Stimulated activated CD8-positive, alpha-beta memory T cell treated with anti-CD3 and anti-CD28 coated beads, Interleukin-7, amount 100 ng/mL, for 48 hours (primary cell): ENCODE measurements at places on chromosomes 11 and 22.

- no peak for DNase-seq
These were observed 38.5 kb upstream of the GRAMD4 start for GRCh38 chr22:46581538-46582244.

DNA sequence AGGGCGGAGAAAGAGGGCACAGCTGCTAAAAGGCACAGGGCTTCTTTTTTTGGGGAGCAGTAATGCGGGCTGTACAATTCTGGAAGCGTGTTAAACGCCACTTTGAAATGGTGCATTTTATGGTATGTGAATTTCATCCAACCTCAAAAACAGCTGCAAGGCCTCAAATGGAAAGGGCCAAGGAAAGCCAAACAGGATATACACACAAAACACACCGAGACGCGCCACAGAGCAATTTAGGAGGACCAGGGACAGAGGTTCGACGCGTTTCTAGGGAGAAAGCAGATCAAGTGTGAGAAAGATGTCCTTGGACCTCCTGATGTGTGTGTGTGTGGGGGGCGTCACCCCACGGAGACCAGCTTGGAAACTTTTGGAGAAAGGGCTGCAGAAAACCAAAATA, 31.1 kb downstream of the TSPAN4 start:
- no peak for DNase-seq

GRCh38 chr11:100396266-100396665, 290.8 kb upstream of the ARHGAP42 start:
- no peak for DNase-seq

DNA sequence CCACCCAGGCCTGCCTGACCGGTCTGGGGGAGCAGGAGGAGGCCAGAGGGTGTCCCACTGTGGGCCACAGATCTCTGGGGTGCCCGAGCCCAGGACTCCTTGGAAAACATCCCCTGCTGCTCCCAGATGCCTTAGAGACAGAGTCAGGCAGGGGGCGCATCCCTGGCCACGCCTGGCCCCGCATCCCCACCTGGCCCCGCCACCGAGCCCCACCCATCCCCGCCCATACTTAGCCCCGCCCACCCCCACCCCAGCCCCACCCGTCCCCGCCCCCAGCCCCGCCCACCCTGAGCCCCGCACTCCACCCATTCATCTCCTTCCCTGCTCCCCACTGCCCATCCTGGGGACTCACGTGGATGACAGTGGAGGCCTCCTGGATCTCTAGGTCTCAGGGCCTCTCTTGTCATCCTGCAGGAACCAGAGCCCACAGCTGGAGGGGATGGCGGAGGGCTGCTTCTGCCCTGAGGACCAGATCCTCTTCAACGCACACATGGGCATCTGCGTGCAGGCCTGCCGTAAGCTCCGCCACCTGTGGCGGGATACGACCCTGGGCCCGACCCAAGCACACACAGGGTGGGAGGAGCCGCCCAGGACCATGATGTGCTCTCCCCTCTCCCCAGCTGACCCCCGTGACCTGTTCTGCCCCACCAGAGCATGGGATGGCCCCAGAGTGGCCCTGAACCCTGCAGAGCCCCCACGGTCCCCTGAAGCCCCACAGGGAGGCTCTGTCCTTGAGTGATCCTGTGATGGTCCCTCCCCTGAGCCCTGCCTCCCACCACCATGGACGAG, 33.6 kb downstream of the MUC5B start:
- no peak for DNase-seq

DNA sequence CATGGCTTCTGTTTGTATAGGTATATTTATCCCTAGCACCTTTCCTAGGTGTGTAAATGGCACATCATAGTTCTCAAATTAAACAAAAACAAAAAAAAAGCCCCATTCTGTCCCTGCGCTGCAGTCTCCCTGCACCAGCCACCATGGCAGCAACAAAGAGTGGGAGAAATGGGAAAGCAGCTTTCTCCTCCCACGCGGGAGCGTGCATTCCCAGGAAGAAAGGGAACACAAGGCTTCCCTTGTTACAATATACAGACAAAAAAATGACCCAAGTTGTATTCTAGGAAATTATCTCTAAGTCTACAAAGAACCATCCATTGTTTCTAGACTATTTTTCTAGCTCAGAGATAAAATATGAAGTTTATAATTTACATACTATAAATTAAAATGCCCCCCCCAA, 16.1 kb upstream of the TMPRSS5 start:
- DNase-seq = no peak

- DNase-seq = no peak
These were observed 9.4 kb downstream of the TRIM29 start for GRCh38 chr11:120128392-120129119.

GRCh38 chr11:1529774-1530173, 42.3 kb downstream of the DUSP8 start:
- no peak for DNase-seq

GRCh38 chr11:67279589-67280340, 9.3 kb upstream of the ANKRD13D start:
- DNase-seq = no peak

DNA sequence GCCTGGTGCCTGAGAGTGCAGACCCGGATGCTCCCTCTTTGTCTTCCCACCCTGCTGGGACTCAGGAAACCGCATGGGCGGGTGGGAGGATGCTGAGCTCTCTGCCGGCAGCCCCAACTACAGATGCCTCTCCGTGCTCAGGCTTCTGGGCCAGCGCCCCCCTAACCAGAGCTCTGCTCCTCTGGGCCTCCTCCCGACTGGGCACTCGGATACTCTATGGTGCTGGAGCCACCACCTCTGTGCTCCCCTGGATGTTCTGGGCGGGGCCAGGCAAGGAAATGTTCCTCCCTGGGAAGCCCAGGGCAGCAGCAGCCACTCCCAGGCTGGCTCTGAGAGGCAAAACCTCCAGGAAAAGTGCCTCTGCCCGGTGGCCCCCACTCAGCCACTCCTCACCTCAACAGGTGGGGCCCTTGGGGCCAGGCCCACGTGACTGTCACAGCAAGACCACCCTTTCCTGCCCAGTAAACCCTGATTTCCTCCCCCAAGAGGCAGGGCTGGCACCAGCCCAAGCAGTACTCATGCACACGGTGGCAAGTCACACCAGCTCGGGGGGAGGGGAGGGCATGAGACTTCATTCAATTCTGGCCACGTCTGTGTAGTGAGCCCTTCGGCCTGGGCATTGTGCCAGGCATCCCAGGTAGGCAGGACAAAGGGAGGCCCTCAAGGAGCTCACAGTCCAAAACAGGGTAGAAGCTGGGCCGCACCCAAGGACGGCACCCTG, 54.7 kb upstream of the TCF20 start:
- no peak for DNase-seq

GRCh38 chr22:44795701-44796630, 43.6 kb downstream of the ARHGAP8 start:
- DNase-seq = no peak

DNA sequence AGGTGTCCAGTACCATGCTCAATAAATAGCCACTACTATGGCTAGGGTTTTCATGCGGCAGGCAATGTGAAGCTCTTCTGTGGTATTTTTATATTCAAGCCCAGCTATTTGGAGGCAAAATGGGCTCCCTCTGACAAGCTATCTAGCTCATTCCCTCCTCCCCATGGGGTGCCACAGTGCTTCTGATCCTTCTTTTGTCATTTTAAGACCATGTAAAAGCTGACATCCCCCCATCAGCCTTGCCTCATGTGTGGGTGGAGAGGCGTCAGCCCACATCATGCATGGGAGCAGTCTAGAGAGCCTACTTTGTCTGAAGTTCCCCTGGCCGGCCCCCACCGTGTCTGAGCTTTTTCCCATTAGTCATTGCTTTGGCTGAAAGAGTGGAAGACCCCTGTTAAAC, 59.8 kb downstream of the NAV2 start:
- no peak for DNase-seq

- DNase-seq = no peak
These were observed 816.2 kb upstream of the LUZP2 start for GRCh38 chr11:23680488-23681230.

- DNase-seq = no peak
These were observed 30.1 kb upstream of the CECR2 start for GRCh38 chr22:17339095-17339693.

DNA sequence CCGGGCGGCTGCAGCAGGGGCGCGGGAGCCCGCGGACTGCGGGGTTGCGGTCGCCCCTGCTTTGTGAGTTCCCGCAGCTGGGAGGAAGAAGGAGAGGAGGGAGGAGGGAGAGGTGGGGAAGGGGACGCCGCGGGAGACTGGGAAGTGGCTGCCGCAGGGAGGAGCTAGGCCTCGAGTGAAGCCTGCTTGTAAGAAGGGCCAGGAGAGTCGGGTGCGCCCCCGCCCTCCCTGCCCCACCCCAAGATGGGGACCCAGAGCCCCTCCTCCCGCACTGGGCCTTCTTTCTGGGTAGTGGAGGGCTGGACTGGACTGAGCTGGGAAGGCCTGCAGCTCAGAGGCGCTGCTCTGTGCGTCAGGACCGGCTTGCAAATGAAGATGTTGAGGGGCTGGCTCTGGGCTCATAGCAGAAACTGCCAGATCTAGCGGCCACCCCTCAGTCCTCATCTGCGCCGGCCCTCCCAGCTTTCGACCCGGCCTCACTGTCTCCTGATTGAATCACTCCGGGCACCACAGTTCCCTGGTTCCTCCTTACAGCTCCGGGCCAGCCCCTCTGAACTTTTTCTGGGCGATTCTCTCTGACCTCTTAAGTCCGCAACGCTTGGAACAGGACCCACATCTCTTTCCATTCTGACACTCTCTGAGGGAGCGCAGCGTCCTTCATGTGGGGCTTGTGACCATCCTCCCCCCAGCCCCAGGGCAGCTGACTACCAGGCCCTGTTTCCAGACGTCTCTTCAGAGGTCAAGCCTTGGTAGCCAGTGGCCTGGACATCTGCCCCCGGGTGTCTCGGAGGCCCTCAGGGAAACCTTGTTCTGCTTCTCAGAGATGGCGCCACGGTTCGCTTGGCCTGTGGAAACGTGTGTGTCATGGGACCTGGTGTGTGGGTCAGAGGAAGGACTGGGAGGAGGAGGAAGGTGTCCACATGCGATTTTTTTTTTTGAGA, 21.9 kb downstream of the SERPINH1 start:
- DNase-seq = no peak

DNA sequence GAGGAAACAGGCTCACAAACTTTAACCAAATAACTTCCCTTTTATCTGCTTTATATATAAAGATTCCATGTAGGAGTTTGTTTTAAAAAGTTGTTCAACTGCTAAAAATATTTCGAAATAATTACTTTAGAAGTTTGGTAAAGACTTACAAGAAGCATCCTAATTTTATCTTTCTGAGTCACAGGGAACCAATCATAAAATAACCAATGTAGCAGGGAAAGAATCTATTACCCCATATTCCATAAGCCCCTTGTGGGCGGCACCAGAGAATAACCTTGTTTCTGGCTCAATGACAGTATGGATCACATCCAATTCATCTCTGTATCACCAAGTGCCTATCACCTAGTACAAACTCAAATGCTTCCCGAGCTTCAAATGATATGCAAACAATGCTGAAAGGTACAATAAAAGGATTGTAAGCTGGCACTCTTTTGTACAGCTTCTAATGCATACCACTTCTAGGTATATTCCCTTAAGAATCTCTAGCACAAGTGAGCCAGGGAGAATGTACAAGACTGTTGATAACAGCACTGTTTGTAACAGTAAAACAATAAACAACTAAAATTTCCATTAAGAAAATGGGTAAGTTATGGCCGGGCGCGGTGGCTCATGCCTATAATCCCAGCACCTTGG, 158.4 kb downstream of the ATG16L2 start:
- no peak for DNase-seq

DNA sequence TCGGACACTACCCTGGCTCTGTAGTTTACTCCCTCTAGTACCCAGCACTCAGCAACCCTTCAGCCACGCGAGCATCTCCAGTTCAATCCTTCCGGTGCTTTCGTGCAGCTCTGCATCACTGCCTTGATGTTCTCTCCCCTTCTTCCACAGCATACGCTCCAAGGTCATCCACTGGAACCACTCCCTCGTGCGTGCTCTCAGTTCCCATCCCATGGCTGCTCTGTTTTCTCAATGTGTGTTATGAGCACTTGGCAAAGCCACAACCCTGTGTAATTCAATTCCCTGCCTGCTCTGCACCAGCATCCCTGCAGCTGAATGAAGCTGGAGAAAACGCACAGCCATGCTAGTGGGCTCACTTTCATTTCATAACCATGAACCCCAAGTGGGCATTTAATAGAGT, 38.5 kb upstream of the NFRKB start:
- DNase-seq = no peak

GRCh38 chr11:118928101-118928869, 2.6 kb upstream of the BCL9L start:
- DNase-seq = peak; percentile 73

DNA sequence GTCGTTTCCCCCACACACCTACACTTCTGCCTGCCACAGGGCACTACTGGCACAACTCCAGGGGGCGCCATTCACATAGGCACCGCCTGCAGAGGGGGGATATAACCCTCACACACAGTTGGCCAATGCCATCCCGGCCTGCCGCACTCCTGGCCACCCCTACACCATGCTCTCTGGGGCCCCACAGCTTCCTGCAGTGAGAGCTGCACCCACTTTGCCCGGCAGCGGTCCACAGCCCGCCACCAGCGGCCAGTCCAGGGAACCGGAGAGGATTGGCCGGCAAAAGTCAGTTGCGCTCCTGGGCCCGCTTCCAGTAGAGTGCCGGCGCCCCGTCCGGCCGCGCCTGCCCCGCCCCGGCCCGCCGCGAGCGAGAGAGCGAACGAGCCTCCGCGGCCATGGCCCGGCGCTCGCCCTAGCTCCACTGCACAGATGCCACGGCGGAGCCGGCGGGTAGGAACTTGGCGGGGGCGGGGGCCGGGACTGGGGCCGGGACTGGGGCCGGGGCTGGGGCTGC, 25.6 kb upstream of the SUSD2 start:
- no peak for DNase-seq

DNA sequence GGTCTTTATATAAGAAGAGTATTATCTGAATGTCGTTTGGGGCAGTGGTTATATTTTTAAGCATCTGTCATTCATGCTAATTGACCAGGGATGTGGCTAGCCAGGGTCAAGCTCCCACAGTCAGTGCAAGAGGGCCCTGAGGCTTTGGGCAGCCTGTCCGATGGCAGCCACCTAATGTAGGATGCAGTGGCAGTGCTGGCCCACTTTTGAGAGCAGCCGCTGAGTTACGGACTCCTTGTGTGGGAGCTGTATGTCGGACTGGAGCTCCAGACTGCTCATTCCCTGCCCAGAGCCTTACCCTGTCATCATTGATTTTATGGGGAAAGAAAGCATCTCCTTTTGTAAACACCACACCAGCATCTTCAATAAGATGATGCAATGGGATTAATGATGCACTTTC, 99.5 kb downstream of the SYT9 start:
- DNase-seq = no peak

DNA sequence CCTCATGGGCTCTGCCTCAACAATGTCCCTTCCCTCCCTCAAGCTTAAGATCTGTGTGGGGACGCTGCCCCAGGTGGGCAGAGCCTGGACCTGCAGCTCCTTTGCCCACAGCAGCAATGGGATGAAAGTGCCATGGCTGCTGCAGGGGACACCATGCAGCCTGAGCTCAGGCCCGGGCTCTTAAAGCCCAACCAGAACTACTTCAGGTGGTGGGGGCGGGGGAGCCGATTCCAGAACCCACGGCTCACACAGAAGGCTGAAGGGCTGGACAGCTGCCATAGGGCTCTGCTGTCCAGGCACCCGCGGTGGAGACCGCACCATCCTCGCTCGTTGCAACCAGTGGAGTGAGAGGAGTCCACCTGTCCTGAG, 12.5 kb downstream of the CHID1 start:
- no peak for DNase-seq
